ENCODE measurements at places on chromosomes 12 and 14.

DNA sequence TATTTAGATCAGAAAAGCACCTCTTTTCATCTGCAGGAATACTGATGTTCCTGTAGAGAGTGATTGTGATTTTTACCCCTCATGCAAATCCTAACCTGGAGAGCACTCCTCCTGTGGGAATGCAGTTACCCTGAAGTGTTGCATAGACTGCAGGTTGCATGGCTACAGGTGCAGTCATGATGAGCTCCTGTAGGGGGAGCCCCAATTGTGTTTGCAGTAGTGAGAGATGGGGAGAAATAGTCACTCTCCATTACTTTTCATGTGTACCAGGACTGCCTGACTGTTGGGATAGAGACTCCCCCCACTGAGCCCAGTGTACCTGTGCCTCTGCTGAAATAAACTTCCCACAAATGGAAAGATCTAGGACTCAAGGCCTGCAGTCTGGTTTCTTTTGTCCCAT lies 1086.5 kb downstream of the SLC6A15 start:
- DNase-seq = no peak

- DNase-seq = no peak
Measured at GRCh38 chr14:91250912-91251311, 6.4 kb upstream of the GPR68 start.

DNA sequence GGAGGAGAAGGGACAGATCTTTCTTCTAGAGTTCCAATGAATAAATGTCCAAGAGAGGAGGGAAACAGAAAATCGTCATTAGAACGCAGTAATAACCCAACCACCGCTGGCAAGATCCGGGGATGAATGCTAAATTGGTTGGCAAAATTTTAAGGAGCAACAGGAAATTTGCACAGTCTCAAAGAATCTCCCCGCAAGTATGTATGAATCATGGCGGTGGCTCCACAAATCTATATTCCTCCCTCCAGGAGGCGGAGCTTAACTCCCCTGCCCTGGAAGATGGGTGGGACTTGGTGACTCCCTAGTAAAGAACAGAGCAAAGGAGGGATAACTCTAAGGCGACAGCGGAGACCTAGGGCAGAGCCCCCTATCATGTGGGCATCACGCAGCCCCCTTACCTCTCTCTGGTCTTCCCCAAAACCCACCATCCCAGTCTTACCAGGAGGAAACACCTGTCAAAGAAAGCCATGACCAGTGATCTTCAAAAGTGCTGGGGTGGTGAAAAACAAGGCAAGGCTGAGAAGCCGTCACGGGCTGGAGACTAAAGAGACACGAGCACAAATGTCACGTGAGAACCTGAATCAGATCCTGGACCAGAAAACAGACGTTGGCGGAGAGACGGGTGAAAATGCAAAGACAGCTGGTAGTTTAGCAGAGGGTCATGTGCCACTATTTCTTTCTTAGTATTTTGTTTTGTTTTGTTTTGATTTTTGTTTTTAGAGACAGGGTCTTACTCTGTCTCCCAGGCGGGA lies 125.8 kb downstream of the NCOR2 start:
- no peak for DNase-seq

GRCh38 chr14:38206689-38207376 lies 871 bp upstream of the SSTR1 start:
- no peak for DNase-seq

GRCh38 chr12:60832290-60832689 lies 1236.5 kb downstream of the SLC16A7 start:
- no peak for DNase-seq

DNA sequence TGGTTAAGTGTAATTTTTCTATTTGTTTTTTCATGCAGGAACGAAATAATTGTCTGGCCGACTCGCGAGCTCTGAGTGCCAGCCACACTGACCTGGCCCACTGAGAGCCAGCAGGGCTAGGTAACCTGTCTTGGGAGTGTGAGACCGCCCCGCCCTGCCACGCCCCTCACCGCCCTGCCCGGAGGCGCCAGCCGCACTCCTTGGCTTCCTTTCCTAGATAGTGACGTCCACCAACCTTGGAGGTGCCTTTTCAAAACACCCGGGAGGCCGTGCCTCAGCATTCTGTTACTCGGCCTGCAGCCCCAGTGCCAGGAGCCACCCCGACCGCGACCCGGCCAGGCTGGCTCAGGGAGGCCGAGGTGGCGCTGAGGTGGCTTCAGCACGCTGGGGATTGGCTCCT lies 21.7 kb downstream of the XRCC3 start:
- DNase-seq = no peak

GRCh38 chr12:6345319-6346091 lies 3.6 kb upstream of the TNFRSF1A start:
- peak; percentile 23 for DNase-seq

DNA sequence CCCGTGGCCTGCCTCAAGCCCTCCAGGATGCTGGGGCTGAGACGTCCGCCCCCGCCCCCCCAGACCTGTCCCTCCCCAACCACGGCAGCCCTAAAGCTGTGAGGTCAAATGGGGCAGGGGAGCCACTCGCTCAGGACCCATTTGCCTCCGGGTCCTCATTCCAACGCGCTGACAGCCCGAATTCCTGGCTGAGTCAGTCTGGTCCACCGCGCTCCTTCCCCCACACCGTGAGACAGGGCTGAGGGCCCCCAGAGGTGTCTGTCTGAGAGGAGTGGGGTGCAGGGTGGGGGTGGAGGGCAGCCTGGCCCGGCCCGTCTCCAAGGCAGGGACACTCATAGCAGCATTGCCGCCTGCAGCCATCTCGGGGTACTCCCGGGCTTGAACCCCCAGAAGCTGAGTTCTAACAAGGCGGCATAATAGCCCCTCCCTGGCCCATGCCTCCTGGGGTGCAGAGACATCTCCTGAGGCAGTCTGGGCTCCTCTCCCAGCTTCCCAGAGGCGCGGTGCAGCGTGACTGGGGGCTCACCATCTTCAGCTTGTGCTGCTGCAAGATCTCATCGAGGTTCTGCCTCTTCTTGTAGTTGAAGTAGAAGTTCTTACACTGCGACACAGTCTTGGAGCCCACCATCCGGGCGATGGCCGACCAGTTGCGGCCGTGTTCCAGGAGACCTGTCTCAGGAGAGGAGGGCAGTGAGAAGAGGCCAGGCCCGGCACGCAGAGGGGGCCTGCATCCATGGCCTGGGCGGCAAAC lies 90.5 kb downstream of the RFLNA start:
- no peak for DNase-seq

GRCh38 chr12:19224746-19225145 lies 95.2 kb downstream of the PLEKHA5 start:
- no peak for DNase-seq

GRCh38 chr12:117098361-117099217 lies 627 bp downstream of the TESC start:
- no peak for DNase-seq

DNA sequence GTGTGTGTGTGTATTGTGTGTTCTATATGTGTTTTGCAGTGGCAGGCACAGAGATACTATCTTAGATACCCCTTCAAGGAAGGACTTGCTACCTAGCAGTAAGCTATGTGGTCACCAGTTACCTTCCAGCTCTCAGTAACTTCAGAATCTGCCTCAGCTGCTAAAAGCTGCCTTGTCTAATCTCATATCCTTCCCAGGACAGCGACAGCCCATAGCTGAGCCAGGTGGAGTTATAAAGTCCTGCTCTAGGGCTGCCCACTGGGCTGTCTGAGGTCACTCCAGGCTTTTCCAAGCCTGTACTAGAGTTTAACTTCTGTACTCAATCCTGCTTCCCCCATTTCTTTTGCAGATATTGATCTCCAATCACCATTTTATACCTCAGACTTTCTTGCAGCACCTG lies 942.6 kb downstream of the GALC start:
- DNase-seq = no peak

DNA sequence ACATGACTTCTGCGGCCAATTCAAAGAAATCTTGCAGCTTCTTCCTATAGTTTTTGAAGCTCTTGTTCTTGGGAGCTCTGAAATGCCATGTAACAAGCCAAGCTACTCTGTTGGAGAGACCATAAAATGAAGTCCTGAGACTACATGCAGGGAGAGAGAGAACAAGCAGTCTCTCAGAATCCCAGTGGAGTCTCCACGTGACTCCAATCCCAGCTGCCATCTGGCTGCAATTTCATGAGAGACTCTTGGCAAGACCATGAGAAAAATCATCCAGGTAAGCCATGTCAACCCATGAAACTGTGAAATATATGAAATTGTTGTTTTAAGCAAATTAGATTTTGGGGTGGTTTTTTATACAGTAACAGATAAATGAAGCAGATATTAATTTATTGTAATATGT lies 54.4 kb downstream of the KLRG1 start:
- DNase-seq = no peak

DNA sequence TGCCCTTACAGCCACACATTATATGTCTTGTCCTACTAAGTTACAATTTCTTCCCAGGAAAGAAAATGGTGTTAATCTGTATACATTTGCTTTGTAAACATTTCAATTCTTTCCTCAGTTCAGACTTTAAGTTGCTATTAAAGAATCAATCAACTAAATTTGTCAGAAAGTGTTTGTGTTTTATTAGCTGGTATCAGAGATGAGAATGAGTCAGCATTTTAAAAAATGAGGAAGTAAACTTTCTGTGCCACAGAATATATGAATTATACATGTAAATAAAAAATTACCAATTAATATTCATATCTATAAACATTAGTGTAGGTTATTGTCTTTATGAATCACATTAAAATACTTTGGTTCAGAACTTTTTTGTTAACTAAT lies 82.0 kb downstream of the LMO3 start:
- DNase-seq = no peak

DNA sequence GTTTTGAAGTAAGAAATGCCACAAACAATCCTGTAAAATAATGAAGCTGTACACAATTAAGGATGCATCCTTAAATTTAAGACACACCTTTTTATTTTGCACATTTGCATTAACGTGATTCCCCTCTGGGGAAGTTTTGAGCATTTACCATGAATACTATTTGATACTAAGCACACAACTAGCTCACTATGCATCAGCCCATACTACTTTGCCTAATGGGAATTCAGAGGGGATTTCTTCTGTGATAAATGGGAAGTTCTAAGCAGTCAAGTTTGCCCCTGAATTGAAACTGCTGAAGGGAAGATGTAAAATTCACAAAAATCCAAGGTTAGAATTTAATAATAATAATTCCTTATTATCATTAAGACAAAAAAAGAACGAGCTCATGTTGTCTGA lies 27.4 kb downstream of the SINHCAF start:
- DNase-seq = no peak

DNA sequence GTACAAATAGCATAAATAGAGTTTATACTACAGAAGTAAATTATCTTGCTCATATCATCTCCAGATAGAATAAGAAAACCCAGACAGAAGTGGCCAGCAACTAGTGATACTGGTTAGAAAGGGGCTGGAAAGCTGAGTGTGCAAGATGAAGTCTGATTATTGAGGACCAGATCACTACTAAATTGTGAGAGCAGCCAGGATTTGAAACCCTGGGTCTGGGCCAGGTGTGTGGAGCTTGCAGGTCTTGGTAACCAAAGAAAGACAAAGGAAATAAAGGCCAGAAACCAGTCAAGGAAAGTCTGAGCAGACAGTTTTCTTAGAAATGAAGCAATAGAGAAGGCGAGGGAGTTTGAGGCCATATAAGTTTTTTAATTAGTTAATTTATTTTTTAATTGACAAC lies 611.8 kb downstream of the ETNK1 start:
- peak; percentile 33 for DNase-seq

DNA sequence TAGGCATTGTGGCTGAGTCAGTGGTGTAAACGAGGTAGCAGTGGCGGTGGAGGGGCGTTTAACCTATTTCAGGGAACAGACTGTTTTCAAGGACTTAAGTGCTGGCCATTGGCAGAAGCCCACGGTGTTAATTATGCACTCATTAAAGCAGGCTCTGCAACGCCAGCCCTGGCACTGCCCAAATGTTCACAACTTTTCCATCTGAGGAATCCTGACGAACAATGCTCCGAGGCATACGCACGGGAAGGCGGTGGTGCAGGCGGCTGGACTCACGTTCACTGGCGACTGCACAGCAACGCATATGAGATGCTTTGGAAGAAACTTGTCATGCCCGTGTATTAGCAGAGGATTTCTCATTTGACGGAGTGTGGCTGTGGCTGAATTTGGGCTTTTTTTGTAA lies 70.6 kb upstream of the SLC24A4 start:
- DNase-seq = peak; percentile 55

DNA sequence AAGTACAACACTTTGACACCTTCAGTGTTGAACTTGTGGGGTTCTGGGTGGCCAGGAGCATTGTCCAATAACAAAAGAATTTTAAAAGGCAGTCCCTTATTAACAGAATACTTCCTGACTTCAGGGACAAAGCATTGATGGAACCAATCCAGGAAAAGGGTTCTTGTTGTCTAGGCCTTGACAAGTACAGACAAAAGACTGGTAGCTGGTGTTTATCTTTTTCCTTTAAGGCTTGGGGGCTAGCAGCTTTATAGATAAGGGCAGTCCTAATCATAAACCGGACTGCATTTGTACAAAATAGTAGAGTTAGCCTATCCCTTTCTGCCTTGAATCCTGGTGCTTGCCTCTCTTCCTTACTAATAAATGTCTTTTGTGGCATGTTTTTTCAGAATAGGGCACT lies 27.4 kb downstream of the FAM177A1 start:
- DNase-seq = no peak

GRCh38 chr14:54840336-54840735 lies 62.3 kb downstream of the GCH1 start:
- DNase-seq = peak; percentile 38

DNA sequence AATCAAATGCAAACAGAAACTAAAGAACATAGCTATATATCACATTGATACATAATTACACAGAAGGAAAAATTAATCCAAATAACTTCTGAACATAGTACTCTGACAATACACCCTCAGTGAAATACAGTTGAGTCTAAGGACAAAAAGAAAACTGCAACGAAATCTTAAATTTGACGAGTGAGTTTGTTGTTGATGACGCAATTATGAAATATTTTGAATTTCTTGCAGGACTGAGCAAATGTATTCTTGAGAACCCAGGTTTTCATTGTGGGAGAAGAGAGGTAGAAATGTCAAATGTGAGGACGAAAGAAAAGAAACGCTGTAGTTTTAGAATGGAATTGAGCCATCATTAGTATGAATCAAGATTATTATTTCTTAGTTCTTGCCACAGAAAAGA lies 46.3 kb downstream of the EGLN3 start:
- no peak for DNase-seq

- DNase-seq = no peak
Measured at GRCh38 chr12:104275689-104276088, 27.9 kb upstream of the EID3 start.

DNA sequence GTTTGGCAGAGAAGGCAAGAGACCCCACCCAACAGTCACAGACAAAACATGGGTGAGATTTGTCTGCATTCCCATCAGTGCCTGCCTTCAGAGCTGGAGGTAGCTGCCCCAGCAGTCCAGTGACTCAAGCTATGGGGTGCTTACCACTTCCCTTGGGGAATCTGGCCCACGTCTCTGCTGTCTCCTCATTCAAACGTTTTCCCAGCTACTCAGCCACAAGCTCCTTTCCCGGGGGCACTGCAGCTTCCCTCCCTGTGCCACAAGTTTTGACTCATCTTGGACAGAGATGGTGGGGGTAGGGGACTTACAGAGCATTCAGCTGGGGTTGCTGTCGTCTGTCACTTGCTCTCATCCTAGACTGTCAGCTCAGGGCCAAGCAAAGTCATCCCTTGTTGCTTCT lies 66.6 kb downstream of the FBXL14 start:
- no peak for DNase-seq

GRCh38 chr12:79659961-79660431 lies 30.8 kb downstream of the PAWR start:
- DNase-seq = no peak

- no peak for DNase-seq
Measured at GRCh38 chr12:98073610-98074009, 441.8 kb upstream of the TMPO start.

GRCh38 chr12:70627677-70628076 lies 9.6 kb downstream of the PTPRB start:
- no peak for DNase-seq

All from femur (tissue), 1 donor.